BJ (cell line): ENCODE measurements at places on chromosomes 6 and 20. TPM values are rescaled to one million over a fixed set of nuclear protein-coding genes. Genes with fewer than 3 reads are reported as not detected.

DNA sequence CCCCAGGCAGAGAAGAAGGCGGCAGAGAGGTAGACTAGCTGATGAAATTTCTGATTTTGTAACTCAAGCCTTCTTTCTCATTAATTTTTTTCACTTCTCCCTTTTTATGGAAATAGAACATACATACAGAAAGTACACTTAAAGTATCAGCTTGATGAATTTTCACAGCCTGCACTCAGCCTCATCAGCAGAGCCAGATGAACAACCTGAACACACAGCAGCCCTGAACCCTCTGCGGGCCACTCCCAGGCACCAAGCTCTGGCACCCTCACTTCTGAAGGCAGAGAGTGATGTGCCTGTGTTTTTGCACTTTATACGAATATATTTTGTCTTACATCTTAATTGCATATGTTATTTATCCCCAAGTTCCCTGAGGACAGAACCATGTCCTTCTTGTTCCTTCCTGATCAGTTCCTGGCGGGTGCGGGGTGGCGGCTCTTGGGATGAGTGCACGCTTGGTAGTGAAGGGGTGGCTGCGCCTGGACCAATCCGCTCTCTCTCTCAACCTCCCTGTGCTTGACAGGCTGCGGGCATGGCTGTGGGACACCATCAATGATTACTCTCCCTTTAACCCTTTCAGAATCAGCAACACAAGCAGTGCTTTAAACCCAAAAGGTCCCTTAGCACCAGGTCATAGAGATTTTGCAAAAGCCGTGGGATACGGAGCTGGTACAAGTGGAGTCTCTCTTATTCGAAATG lies 34.8 kb upstream of the AFDN start:
- no peak for DNase-seq

- no peak for DNase-seq
Measured at GRCh38 chr6:162069995-162070394, 657.6 kb downstream of the PRKN start.

- DNase-seq: peak; percentile 45
Measured at GRCh38 chr6:19325335-19325789, 511.8 kb upstream of the ID4 start.

DNA sequence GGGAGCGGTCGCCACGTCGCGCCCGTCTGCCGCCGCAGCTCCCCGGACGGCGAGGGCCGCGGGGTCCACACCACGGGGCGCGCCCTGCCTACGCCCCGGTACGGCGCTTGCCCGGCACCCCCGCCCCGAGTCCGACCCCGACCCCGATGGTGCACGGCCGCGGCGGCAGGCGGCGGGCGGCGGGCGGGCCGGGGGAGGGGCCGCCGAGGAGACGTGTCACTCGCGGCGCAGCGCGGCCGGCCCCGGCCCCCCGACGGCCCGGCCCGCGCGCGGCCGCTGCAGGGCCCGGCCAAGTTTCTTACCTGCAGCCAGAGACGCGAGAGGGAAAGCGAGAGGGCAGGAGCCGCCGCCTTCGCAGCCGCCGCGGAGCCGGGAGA lies 328 bp downstream of the RRBP1 start:
- no peak for DNase-seq

GRCh38 chr6:128025478-128025877 lies 124.6 kb upstream of the THEMIS start:
- DNase-seq: no peak

DNA sequence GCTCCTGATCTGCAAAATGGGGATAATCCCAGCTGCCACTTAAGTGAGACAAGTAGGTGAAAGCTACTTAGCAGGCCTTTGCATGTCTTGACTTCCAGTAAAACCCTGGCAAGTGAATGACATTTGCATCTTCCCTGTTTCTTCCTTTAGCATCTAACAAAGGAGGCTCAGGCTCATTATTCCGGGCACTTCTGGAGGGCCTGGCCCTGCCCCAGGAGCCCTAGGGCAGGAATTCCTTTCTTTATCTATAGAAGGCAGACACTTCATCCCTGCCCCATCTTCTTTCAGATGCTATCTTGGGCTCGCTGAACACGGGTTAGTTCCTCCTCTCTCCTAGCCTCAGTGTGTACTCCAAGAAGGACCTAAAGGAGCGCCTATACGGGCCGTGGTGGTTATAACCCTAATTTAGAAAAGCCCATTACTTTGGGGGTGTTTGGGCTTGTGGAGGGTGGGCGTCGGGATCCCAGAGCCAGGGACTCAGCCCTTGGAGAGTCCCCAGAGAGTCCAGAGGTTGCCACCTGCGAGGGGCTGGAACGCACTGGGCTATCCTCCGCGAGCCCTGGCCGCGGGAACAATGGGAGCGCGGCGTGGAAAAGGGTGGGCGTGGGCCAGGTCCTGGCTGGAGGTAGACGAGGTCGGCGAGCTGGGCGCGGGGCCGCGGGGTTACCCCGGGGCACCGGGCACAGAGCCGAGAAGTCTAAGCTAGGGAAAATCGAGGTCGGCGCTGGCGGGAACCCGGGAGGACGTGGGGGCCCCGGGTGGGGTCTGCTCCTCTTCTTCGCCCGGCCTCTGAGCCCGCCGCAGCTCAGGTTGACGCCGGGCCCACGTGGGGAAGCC lies 62.8 kb upstream of the EPB41L1 start:
- no peak for DNase-seq

DNA sequence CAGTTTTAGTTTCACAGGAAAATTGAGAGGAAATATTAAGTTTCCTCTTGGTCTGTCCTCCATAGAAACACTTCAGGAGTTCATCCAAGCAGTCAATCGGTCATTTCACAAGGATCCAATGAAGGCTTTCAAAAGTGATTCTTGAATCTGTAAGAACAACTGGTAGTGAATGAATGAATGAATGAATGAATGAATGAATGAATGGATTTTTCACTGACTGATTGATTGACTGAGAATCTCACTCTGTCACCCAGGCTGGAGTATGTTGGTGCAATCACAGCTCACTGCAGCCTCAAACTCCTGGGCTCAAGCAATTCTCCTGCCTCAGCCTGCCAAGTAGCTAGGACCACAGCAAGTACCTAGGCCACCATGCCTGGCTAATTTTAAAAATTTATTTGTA lies 39.4 kb upstream of the TAF8 start:
- no peak for DNase-seq

DNA sequence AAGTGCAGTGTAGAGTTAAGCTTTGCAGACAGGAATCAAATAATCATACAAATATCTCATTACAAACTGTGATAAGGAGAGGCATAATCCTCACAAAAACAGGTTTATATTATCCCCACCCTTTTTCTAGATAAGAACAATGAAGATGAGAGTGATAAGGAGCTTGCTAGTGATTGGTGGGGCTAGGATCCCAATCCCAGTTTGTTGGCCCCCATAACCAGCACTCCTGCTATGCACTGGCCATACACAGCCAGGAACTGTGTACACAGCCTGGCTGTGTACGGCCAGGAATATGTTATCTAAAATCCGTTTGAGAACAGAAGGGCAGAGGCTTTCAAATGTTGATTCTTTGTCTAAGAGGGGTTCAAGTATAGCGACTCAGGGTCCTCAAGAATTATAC lies 180.6 kb downstream of the EYA2 start:
- DNase-seq: no peak

DNA sequence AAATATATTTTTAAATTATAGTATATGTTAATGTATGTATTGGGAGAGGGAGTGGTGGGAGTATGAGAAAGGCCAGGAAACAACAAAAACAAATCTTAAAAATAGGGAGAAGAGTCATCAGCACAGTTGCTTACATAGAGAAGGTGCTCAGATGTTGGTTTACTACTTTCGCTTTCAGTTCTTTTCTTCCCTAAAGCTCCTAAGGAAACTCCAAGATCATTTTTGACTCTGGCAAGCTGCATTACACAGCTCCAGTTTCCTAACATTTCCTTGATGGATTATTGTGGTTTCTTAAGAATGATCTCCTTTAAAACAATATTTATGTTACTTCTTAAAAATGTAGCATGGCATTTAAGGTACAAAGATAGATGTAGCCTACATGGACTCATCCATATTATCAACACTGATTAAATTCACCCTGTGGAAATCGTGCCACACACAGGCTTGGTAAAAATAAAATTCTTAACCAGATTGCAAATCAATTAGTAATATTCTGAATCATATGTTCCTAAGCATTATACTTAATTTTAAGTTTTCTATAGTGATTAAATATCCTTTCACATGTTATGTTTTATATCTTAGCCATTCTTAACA lies 118.0 kb upstream of the MAN1A1 start:
- DNase-seq: no peak

- DNase-seq: no peak
Measured at GRCh38 chr6:53299331-53300005, 49.3 kb downstream of the ELOVL5 start.

GRCh38 chr6:54595844-54596243 lies 250.7 kb upstream of the FAM83B start:
- no peak for DNase-seq

GRCh38 chr20:35618263-35619131 lies 2.9 kb downstream of the SPAG4 start:
- no peak for DNase-seq

DNA sequence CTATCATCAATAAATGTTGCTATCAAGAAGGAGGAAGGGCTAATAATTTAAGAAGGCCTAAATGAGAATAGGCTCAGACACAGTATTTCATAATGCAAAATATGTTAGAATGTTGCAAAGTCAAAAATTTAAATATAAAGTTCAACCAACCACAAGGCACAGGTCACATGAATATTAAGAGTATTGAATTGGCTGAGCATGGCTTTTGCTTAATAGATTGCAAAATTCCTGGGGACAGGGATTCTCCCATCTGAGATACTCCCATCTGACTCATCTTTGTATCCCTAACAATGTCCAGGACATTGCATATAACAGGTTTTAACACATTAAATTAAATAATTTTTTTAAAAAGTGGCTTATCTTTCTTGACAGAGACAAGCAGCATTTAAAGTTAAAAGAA lies 32.9 kb upstream of the UTRN start:
- no peak for DNase-seq

DNA sequence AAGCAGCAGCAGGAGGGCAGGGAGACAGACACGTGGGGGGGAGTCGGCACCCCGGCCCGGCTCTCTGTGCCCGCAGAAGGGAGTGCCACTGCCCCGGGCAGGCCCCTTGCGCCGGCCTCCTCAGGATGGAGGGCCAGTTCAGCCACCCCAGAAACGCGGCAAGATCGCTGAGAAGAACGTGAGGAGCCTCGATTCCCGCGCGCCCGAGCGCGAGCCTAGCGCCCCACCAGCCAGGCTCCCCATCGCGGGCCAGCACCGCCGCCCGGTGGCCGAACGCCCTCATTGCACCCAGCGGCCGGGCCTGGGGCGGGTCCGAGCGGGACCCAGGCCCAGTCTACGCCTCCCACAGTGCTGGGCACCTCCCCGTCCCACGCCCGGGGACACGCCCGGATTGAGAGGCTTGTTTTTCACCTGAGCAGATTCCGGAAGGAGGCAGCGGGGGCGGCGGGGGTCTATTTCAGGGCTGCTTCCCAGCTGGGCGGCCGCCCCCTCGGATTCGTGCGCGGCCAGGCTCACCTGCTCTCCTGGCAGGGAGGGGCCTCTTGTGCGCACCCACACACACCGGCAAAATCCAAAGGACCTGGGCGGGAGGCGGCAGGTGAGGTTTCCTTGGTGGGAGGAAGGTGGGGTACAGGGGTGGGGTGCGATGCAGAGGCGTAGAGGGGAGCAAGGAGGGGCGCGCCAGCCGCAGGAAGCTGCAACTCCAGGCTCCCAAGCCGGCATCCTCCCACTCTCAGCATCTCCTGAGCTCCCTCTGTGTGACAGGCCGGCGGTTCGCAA lies 9.0 kb upstream of the GRM4 start:
- DNase-seq: no peak

- no peak for DNase-seq
Measured at GRCh38 chr6:28947831-28948270, 24.1 kb upstream of the TRIM27 start.

GRCh38 chr6:26064619-26065257 lies 22.5 kb upstream of the HFE start:
- no peak for DNase-seq

GRCh38 chr6:154478701-154479060 lies 31.8 kb downstream of the CNKSR3 start:
- no peak for DNase-seq

DNA sequence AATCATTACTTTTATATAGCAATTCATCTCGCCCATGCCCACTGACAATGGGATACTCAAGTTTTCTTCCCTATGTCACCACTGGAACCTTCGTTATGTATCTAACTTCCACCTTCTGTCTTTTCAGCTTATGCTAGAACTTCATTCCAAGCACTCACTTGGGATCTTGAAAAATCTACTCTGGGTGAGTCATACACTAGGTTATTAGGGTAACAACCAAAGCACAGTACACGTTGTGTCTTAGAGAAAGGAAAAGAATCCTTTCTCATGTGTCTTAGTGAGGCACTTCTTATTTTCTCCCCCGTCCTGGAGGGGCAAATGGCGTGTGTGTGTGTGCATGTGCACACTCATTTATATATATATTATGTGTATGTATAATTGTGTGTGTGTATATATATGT lies 18.3 kb upstream of the FAM162B start:
- no peak for DNase-seq

GRCh38 chr6:31246051-31246521 lies 25.8 kb downstream of the HLA-C start:
- peak; percentile 50 for DNase-seq

DNA sequence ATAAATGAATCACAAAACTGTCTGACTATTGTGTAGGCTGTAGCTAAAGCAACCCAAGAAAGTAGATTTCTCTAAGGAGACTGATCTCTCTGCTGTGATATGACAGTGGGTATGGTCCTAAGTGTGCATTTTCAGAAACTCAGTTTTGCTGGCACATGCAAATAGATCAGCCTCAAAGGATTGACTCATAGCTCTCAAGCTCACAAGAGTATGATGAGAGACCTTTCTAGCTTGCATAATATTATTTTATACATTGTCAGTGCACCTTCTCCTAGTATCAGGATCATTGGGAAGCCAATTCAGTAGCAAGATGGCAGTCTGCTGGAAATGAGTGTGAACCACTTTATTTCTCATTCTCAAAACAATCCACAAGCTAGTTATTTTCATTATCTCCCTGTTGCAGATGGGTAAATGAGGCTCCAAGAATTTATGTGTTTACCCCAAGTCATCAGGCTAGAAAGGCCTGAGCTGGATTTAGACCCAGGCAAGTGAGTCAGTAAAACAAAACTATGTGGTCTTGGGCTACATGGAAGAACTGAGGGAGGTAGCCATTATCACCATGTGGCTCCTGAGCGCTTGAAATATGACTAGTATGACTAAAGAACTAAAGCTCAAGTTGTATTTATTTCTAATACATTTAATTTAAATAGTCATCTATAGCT lies 27.9 kb upstream of the PLCB4 start:
- DNase-seq: no peak

The APOM gene
- polyA plus RNA-seq: 4.2 and 4.8 TPM in 2 replicates

The KHDC1 gene
- 7.7 and 8.0 TPM in 2 replicates for polyA plus RNA-seq

The KCNG1 gene
- 13.2 and 18.2 TPM in 2 replicates for polyA plus RNA-seq

The PLCB1 gene
- polyA plus RNA-seq: 13.5 and 15.2 TPM in 2 replicates

The GGT7 gene
- polyA plus RNA-seq: 16.4 and 28.6 TPM in 2 replicates

The PHACTR3 gene
- not detected in 2 replicates for polyA plus RNA-seq

The TMEM244 gene
- polyA plus RNA-seq: not detected in 2 replicates

The ITPA gene
- polyA plus RNA-seq: 26.6 and 35.0 TPM in 2 replicates

The MOG gene
- not detected in 2 replicates for polyA plus RNA-seq

The HLA-DMA gene
- 3.5 and 3.8 TPM in 2 replicates for polyA plus RNA-seq
